ENCODE measurements at places on chromosomes 2 and 18.

DNA sequence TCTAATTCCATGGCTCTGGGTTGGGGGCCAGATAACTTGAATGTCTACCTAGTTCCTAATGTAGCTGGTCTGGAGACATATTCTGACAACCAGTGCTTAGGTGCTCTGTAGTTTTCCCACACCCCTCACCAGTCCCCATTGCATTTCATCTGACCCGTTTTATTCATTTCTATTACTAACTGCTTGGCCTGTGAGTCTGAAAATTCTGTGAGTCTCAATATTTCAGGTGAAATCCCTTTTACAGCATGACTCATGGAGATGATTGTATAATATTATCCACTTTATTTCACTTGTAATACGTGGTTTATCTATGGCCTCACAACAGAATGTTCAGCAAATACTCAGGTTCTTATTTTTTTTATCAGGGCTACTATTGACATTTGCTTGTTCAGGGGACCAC is 103.7 kb upstream of the UGP2 start:
- no peak for DNase-seq

DNA sequence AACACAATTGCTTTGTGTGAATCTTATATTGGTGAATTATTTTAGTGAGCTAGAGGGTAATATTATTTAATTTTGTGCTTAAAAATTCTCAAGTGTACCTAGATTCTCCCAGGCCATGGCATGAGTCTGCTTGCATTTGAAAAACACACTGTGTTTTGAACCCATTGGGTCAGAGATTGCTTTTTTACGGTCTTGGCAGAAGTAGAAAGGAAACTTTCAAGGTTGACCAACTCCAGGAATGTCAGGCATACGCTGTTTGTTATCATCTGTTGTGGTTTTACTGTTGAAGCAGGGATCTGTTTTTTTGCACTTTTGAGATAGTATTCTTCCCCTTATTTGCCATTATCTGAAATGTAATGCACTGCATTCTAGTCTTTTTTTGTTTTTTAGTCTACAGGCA is 377.4 kb downstream of the RPRM start:
- DNase-seq, result no peak

GRCh38 chr2:195694553-195694952 is 37.5 kb downstream of the SLC39A10 start:
- no peak for DNase-seq

- no peak for DNase-seq
These were observed 465.0 kb upstream of the SOX11 start for GRCh38 chr2:5227062-5227699.

DNA sequence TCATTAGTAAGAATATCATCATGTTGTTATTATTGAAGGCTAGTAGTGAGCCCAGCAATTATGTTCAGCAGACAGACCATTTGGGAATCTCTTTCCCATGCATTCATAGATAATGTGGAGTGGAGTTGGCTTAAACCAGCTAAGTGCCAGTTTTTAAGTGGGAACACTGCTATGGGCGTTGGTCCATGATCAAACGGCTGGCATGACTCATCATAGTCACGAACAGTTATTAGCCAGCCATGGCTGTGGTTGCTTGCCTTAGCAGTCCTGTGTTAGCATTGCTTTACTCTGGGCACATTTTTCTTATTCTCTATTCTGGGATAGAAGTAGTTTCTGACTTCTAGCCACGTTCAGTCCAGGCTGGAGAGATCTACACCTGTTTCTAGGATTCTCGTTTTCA is 17.7 kb downstream of the EIF4E2 start:
- no peak for DNase-seq

GRCh38 chr2:172462849-172463381 is 35.5 kb downstream of the ITGA6 start:
- peak; percentile 70 for DNase-seq

DNA sequence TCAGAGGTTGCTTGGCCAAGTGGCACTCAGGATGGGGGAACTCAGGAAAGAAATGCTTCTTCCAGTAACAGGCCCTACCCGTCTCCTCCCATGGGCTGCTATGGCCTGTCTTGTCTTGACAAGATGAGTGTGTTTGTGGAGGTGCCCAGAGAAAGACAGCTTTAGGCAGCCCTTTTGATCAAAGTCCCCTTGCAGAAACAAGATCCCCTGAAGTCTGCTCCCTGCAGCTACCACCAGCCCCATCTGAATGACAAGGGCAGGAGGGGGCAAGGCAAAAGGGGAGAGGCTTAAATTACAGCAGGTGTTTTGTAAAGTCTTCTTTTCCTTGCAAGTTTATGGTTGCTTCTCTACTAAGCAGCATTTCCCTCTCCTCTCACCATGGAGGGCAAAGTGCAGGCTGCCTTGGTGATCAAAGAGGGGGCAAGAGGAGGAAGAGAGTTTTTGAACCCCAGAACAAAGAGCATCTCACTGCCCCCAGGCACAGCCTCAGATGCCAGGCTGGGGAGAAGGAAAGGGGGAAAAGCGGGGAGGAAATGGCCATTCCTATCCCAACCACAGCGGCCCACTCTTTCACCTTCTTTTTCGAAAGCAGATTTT is 6.7 kb downstream of the EVA1A start:
- no peak for DNase-seq

DNA sequence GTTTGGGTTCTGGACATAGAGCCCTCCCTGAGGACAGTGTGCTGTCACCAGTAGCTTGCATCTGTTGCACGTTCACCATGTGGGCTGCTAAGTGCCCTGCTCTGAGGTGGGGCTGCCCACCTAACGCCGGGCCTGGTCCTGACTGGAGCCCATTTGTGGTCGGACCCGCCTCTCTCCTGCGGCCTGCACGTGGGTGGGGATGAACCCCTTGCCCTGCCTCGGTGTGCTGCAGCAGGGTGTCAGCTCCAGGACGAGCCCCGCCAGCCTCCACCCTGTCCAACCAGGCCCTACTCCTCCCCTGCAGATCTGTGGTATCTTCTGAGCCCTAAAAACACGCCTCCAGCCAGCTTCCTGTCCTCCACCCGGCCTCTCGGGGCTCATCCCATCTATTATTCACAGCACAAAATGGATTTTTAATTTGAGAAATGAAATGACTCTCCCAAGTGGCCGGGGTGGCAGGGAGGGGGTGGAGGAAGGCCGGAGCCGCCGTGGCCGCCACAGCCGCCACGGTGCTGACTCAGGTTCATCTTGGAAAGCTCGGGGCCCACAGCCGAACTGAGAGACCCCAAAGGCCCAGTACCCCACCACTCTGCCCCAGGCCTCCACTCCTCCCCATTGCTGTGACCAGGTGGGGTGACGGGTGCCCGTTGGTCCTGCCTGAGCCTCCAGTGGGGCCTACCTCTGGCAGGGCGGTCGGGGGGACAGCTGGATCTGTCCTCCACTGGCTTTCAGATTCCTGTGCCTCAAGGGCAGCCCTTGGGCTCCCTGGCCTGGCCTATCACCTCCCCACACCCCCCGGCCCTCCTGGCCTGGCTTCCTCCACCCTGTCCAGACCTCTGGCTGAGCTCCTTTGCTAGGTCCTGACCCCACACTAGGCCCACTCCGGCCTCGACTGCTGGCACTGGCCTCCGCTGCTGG is 2.8 kb upstream of the ECEL1 start:
- DNase-seq, result no peak

DNA sequence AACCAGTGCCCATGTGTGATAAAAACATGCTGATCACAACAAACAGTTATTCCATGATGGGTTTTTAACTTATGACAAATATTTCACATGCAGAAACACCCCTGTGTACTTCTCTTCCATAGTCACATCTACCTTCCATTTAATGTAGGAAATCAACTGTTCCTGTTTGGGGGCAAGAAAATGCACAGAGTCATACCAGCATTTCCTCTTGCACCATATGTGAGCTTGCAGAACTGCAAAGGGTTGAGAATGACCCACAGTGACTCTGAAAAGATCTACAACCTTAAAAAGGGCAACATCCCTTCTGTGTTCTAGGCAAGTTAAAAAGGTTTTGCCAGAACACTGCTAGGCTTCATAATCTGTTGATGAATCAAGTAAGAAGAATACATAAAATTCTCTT is 9.9 kb downstream of the BMP10 start:
- peak; percentile 48 for DNase-seq
